Stimulated activated CD4-positive, alpha-beta T cell treated with anti-CD3 and anti-CD28 coated beads, Interleukin-15, amount 100 ng/mL, for 1 hour (primary cell): ENCODE measurements at places on chromosomes 2 and 18.

DNA sequence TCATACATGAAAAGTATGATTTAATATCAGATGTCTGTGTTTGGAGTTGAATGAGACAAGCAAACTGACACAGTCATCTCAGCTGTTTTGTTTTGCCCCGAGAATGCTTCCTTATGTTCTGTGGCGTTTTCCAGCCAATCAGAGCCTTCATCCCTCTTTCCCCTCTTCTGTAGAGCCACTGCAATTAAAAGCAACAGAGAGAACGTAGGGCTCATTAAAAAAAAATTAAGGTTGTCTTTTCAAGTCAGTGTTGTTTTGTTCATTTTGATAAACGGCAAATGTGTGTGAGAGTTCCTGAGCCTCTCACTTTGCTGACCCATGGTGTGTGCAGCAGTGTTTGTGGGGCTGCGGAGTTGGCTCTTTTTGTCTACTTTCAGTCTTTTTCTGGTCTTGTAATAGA is 216.0 kb downstream of the FHOD3 start:
- DNase-seq: no peak

DNA sequence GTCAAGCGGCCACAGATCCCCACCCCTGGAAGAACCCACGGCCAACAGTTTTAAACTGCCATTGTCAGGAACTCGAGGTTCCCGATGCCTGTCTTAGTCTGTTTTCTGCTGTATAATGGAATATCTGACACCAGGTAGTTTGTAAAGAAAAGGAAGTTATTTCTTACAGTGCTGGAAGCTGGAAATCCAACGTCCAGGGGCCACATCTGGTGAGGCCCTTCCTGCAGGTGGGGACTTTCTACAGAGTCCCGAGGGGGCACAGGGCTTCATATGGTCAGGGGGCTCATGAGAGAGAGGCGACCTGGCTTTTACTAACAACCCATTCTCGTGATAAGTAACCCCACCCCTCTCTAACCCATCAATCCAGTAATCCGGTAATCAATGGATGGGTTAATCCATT is 501.6 kb upstream of the MYT1L start:
- no peak for DNase-seq

GRCh38 chr2:189952536-189953109 is 109.9 kb downstream of the MSTN start:
- DNase-seq: no peak

- DNase-seq: no peak
Observed at GRCh38 chr2:108998911-108999310, 9.9 kb upstream of the EDAR start.

DNA sequence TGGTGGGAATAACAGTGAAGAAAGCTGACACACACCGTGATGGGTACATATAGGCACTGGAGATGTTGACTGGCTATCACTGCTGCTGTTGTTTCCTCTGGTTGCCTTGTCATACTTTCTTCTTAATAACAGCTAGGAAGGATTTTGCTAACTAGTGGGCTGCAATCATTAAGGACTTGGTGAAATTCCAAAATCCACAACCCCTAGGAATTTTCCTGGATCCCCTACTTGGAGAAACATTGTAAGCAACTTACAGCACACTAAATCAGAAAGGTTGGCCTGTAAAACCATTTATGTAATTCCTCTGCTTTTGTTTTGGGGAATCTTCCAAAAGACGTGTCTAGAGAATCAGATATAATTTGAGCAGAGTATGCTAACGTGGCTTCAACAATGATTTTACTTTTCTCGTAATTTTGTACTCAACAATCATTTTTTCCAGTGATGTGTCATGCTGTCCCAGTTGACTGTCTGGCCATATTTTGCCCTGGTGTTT is 8.0 kb upstream of the COL3A1 start:
- no peak for DNase-seq

GRCh38 chr18:80112624-80113248 is 3.7 kb downstream of the ADNP2 start:
- no peak for DNase-seq

DNA sequence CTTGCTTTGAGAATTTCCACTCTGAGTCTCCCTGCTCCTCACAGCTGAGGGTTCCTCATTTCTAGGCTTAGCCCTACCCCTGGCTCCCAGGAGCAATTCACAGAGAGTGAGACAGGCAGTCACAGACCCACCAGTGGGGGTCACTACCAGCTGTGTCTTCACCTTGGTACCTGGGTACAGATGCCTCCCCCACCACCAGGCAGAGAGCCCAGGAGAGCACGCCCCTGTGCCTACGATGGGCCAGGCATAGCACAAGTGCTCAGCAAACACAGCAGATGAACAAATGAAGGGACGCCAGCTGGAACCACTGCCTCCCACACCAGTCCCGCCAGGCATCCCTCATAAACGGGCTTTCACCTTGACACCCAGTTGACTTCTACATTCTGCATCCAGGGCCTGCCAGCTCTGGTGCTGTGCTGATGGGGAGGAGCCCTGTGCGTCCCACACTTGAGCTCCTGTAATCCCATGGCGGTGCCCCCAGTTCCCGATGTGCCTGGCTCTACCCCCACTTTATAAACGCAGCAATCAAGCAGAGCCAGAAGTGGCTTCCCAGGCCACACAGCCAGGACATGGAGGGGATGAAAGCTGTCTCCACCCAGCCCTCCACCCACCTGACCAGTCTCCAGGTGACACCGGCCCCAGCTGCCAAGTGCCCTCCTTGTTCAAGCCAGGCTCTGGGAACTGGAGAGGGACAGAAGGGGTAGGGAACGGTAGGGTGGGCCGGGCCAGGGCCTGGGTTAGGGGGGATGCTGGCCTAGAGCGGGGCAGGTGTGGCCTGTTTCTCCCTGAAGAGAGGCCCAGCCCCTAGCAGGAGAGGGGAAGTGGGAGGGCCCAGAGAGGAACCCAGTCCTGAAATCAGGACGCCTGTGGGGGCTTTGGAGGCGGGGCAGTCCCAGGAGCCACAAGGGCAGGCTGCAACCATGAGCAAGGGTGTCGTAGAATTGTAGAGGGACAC is 42.5 kb downstream of the SCTR start:
- DNase-seq: no peak

DNA sequence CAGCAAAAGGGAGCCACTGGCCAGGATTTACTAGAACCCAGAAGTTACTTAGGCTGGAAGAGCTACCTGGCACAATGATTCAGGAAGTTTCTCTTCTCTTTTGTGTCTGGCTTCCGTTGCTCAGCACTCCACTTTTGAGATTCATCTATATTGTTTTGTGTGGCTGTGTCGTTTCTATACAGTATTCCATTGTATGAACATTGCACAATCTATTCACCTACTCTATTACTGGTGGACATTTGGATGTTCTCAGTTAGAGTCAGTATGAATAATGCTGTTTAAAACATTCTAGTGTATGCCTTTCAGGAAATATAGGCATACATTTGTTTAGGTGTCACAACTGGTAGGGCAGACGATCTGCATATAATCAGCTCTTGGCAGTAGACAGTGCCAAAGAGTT is 36.3 kb upstream of the EPHA4 start:
- no peak for DNase-seq

- DNase-seq: no peak
Observed at GRCh38 chr2:231521443-231521842, 8.8 kb downstream of the NMUR1 start.

GRCh38 chr2:188292348-188293239 is 920 bp downstream of the GULP1 start:
- no peak for DNase-seq

- no peak for DNase-seq
Observed at GRCh38 chr2:141015341-141016047, 1115.3 kb downstream of the LRP1B start.

- no peak for DNase-seq
Observed at GRCh38 chr2:128978212-128978611, 659.5 kb upstream of the HS6ST1 start.

- DNase-seq: no peak
Observed at GRCh38 chr2:37037771-37038170, 46.4 kb downstream of the HEATR5B start.

DNA sequence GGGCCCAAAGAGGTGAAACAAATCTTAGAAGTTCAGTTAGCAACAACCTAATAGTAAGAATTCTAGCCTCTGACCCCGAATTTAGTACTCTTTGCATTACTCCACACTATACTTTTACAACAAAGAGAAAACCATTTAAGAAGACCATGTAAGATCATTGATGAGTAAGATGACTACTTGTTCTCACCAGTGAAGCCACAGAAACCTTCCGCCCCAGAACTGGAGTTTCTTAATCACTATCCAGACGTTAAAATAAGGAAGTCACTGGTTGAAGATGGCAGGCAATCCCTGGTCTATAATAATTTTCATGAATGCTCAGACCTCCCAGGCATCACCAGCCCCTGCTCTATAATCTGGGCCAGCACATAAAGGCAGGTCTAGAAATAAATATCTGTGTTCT is 95.0 kb downstream of the TMEM163 start:
- no peak for DNase-seq

- DNase-seq: no peak
Observed at GRCh38 chr2:227774011-227774624, 28.4 kb downstream of the SCYGR8 start.

- DNase-seq: no peak
Observed at GRCh38 chr2:24981411-24982136, 9.8 kb upstream of the DNAJC27 start.

DNA sequence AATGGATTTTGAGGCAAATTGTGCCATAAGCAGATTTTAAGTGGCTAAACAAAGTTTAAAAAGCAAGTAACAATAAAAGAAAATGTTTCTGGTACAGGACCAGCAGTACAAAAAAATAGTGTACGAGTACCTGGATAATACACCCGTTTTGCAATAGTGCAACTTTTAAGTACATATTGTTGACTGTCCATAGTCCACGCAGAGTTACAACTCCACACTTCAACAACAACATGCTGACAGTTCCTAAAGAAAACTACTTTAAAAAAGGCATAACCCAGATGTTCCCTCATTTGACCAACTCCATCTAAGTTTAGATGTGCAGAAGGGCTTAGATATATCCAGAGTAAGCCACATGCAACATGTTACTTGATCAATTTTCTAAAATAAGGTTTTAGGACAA is 5.1 kb upstream of the STPG4 start:
- no peak for DNase-seq

- no peak for DNase-seq
Observed at GRCh38 chr2:15539999-15540398, 21.1 kb downstream of the NBAS start.

DNA sequence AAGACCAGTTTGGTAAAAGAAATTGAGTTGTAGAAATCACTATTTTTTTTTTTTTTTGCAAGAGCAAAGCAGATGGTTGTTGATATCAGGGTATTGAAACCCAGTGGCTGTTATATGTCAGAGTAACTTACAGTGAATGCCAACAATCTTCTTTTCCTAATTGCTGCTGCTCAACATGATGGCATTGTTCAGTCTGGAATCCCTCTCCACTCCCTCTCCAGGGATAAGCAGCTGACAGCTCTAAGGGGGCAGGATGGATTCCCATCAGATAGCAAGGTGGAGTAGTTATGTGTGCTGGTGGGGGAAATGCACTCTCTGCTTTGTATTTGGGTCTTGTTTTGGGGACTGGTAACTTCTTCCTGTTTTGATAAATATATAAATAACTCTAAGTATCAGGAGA is 200.0 kb downstream of the PIK3C3 start:
- DNase-seq: no peak

GRCh38 chr18:4004183-4004829 is 450.8 kb downstream of the DLGAP1 start:
- no peak for DNase-seq

DNA sequence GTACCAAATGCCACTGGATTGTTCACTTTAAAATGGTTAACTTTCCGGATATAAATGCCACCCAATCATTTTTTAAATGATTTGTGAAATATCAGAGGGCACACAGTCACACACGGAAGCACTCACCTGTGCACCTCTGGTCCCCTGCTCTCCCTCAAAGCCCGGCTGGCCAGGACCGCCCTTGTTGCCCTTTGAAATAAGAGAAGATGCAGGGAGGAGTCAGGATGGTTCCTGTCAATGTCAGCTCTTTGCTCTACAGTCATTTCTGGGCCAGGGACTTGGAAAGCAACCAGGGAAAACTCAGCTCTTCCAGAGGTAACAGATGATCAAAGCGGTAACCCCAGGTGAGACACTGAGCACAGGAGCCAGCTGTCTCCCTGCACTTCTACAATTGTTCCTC is 60.7 kb downstream of the COL6A3 start:
- DNase-seq: no peak

DNA sequence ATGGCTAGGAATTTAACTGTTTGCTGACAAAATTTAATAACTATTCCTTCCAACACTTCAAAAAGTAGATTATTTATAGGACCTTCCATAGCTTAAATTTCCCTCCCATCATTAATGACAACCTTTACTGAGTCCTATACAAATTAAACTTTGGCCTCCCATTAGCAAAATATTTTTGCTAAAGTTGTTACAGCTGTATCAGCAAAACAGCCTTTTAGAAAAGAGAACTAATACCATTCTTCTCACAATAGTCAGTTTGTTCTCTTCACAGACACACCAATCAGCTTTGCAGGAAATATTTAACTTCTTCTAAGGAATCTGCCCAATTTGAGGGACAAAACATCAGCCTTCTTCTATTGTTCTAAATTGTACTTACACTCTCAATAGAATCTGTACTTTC is 12.0 kb upstream of the GCFC2 start:
- DNase-seq: no peak

DNA sequence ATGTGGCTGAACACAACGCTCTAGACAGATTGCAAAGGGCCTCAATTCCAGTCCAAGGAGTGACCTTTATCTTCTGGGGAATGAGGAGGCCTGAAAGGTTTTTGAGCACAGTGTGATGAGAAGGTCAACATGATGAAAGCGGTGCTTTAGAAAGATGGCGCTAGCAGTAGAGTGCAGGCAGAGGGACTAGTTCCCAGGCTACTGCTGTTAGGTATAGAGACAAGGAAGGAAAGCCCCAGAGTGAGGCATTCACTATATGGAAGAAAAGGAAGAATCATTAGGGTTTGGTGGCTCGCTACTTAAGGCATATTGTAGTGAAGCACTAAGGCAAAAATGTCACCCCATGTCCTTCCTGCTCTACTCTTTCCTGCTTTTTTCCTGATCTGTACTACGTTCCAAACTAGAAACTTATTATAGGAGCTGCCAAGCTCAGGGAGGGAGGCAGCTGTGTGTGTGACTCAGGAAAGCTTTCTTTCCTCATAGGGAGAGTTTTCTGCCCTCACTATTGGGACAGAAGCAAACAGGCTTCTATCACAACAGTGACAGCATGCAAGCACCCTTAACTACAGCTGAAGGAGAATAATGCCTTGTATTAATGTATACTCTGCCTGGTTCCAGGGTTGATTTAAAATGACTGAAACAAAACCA is 160.8 kb upstream of the CAVIN2 start:
- no peak for DNase-seq

DNA sequence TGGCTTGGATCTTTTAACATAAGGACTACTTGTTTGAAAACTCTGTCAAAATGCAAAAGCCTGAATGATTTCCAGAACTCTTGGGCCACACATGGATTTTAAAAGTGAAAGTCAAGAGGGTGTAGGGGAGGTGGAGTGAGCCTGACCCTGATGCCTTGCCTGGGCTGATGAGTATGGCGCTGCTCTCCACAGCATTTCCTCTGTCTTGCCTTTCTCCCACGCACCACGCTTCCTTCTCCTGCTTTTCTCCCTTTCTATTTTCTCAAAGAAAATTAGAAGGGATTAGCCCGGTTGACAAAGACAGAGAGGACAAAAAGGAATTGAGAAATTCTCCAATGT is 207.0 kb upstream of the CCDC68 start:
- DNase-seq: no peak
